ENCODE measurements at places on chromosomes 3 and 15.

DNA sequence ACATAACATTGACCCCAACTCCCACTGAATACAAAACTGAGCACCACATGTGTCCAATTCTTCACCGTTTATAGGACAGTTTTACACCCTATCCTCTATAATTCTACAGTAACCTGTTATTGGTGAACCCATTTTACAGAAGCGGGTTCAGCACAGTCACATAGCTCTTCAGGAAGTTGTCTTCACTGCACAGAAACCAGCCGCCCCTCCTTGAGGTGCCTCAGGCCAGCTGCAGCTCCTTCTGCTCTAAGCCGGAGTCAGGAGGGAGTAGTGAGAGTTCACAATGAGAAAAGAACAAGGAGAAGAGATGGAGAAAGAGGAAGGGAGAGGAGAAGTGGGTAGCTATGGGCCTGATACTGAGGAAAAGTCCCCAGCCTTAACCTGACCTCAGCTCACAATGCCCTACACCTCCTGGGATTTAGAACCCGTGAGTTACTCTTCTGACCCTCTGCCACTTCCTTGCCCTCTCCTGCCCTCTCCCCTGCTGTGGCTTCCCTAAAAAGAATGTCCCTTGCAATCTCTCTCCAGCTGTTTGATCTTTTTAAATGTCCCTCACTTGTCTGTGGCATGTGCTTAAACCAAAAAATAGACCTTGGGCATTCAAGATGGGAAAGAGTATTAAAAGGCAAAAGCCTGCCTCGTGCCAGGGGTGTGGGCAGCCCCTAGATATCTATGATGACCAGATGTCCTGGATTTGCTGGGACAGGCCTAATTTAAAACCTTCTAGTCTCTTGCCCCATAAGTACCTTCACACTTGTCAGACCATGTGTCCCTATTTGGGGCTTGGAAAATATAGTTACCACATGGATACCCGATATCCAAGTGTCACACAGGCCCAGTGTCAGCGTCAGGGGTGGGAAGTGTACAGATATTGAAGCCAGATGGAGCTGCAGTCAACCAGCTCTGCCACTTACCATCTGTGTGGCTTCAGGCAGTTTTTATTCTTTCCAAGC, 71.3 kb upstream of the HES1 start:
- DNase-seq = no peak

DNA sequence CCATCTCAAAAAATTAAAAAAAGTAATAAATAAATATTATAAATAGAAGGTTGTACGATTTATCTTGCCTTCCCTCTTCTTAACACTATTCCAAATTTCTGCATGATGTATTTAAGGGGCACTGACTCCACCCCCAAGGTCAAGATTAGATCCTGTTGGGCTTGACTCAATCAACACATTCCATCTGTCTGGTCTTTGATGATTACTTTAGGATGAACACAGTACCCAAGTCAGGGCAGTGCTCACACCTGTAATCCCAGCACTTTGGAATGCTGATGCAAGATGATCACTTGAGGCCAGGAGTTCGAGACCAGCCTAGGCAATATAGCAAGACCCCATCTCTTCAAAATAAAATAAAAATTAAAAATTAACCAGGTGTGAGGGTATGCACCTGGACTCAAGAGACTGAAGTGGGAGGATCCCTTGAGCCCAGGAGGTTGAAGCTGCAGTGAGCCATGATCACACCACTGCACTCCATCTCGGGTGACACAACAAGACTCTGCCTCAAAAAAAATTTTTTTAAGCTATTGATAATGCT, 14.1 kb upstream of the ATP1B3 start:
- no peak for DNase-seq

DNA sequence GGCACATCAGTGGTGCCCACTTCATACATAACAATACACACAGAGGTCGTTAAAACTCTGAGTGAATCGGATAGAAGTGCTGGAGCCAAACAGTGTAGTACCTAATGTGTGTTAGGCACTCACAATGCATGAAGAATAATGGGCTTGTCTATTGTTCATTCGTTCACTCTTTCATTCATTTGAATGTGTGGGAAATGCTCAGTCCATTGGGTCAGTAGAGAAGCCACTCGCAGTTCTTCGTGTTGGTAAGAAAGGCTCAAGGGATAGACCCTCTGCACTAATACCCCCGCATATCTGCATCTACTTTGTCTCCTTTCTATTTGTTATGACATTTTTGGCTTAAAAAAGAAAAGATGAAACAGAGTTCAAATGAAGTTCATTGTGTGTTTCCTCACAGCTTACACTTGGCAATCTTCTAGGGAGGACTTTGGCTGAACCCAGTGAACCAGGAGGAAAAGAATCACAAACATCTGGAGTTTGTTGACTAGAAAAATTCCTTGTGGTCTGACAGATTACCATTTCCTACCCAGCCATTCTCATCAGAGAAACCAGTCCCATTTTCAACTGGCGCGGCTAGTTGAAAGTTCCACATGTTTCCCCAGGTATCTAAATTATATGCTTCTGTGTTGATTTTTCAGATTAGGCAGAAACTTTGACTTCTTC, 32.8 kb upstream of the MFSD1 start:
- DNase-seq = no peak

GRCh38 chr15:55737373-55737772, 5.6 kb downstream of the PRTG start:
- DNase-seq = no peak

GRCh38 chr3:53716998-53717397, 129.2 kb downstream of the CHDH start:
- DNase-seq = no peak
